NCI-H526 treated with DMSO at 0.1 percent for 48 hours (cell line): ENCODE measurements at places on chromosomes 3 and 15.

- no peak for DNase-seq
These were observed 149.5 kb downstream of the ITPR1 start for GRCh38 chr3:4642611-4643010.

- DNase-seq = no peak
These were observed 665.5 kb downstream of the GBE1 start for GRCh38 chr3:81095956-81096355.

DNA sequence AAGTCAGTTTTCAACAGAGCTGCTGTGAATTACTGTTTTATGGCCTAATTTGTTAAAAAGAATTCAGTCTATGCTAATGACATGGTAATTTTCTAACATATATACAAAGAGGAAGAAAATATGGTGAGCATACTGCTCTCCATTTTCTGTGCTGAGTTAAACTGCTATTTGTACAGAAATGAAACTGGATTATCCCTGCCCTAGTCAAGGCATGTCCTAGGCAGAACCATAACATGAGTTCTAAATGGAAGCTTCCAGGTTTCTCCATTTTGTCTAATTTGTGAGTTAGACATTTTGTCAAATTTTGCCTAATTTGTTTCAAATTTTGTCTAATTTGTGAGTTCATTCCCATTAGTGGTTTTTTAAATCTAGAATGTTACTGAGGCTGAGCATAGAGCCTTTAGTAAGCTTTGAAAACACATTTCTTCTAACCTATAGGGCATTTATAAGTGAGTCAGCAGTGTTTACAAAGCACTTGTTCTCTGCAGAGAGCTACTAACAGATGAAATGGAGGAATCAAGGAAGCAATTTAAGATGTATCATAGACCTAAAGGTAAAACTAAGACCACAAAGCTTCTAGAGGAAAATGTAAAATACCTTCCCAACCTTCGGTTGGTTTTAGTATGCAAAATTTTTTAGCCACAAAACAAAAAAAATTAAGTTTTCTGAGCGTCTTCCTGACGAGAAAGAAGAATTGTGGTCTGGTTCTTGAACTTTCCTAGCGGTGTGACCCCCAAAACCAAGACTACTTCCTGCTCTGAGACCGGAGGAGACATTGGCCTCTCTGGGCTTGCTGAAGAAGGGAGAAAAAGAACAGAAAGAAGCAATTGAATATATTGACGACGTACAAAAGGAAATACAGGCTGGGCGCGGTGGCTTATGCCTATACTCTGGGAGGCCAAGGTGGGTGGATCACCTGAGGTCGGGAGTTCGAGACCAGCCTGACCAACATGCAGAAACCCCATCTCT, 9.8 kb downstream of the P2RY14 start:
- no peak for DNase-seq

DNA sequence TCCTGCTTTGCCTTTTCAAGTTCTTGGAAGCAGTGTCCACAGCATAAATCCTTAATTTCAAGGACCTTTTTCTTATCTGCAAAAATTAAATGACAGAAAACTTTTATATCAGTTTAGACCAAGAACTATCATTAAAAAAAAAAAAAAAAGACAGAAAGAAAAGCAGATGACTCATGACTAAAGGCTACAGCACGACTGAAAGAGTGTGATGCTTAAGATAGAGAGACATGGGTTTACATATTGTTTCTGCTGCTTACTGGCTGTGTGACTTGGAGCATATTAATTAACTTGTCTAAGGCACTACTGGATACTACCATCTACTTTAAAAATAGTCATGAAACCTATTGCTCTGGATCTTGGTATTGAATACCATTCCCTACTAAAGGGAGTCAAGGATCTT, 62.3 kb downstream of the CEP152 start:
- no peak for DNase-seq

- no peak for DNase-seq
These were observed 1.3 kb downstream of the CLEC3B start for GRCh38 chr3:45027441-45027840.

DNA sequence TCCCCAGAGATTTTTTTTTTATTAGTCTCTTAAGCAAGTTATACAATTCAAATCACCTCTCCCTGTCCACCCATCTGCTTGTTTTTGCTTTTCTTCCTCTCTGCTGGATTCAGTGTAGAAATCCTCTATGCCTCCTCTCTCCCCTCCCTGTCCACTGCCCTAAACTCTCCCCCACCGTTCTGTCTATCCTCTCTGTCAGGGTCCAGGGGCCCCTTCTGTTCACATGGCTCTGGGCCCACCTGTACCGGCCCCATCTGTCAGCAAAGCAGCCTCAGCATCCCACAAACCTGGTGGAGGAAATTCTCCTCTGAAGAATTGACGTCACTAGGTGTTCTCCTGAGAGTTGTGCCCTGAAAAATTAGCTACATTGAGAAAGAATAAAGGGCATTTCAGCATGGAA, 137.6 kb upstream of the CMC1 start:
- no peak for DNase-seq

DNA sequence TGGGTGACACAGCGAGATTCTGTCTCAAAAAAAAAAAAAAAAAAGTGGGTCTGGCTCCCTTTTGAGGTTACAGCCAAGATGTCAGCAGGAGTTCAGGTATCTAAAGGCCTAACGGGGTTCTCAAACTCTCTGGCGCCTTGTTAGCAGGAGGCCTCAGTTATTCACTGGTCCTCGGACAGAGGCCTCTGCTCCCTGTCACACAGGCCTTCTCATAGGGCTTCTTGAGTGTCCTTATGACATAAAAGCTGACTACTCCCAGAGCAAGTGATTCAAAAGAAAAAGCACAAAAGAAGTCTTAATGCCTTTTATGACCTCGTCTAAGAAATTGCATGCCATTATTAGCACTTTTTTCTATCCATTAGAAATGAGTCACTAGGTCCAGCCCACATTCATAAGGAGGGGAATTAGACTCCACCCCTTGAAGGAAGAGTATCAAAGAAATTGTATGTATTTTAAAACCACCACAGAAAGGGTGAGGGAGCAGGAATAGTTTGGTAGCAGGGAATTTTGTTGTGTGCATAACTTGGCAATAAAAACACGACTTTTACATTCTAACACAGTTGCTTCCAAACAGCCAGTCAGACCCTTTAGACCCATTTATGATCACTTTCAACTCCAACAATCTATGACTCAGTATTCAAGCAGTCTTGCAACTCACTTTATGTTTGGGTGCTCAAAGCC, 90.3 kb downstream of the MEX3B start:
- DNase-seq = no peak

- no peak for DNase-seq
These were observed 12.9 kb downstream of the NISCH start for GRCh38 chr3:52468336-52468735.

GRCh38 chr3:160049565-160049964, 60.9 kb downstream of the IL12A start:
- DNase-seq = no peak

DNA sequence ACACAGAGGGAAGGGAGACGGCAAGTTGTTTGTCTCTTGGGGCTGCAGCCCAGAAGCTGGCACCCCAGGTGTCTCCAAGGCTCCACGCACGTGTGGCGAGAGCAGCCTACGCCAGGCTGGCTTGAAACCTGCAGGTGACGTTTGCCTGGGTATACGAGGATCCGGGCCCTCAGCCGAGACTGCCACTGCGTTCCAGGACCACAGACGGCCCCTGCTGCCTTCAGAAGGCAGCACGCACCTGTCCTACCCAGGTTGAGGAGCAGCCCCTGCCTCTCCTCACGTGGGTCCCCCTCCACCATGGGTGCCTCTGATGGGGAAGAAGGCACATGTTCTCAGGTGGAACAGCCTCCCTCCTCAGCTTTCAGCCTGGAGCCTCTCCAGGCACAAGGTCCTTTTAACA, 75.3 kb upstream of the PRR20G start:
- no peak for DNase-seq

- peak; percentile 60 for DNase-seq
These were observed 924 bp upstream of the SIN3A start for GRCh38 chr15:75452364-75452864.

- DNase-seq = no peak
These were observed 3.8 kb upstream of the LARP6 start for GRCh38 chr15:70857562-70858285.

- DNase-seq = no peak
These were observed 3.6 kb upstream of the RASL12 start for GRCh38 chr15:65071381-65071811.

GRCh38 chr15:60407415-60407805, 9.6 kb upstream of the ANXA2 start:
- DNase-seq = no peak

GRCh38 chr15:74799856-74800558, 12.6 kb upstream of the LMAN1L start:
- DNase-seq = peak; percentile 41

DNA sequence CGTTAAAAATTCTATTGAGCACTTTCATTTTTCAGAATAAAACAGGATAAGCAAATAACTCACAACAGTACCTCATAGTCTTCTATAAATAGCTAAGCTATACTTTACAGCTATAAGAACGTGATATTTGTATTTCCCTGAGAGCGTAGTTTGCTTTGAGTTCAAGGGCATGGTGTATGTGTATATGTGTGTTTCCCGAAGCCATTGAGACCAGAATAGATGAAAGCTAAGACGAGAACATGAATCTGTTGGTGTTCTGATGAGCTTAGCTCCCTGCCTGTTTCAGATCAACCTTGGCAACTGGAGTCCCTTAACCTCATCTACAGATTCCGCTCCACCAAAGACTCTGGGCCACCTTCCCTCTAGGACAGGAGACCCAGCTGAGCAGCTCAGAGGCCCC, 59.5 kb upstream of the MCF2L2 start:
- DNase-seq = no peak

DNA sequence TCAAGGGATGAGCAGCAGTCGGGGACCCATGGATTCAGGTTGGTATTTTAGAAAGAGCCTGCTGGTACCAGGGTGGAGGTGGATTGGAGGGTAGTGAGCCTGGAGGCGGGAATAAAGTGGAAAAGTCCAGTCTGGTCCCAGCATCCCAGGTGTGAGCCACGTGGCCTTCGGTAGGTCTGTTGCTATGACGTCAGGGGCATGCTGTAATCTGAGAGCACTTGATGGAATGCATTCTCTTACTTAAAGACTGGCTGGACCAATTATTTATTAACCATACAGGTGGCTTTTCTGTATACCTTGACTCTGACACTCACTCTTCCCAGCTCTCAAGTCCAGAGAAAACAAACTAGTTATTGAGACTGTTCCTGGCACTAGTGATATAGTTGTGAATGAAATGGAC, 389.9 kb upstream of the RGMA start:
- no peak for DNase-seq

GRCh38 chr3:184651904-184652303, 60.0 kb downstream of the MAGEF1 start:
- peak; percentile 57 for DNase-seq
